Osteocyte (in vitro differentiated cells): ENCODE measurements at places on chromosomes 4 and X. TPM values are rescaled to one million over a fixed set of nuclear protein-coding genes. Genes with fewer than 3 reads are reported as not detected.

GRCh38 chrX:19440713-19441112, 74.6 kb downstream of the MAP3K15 start:
- no peaks in the 10 kb centered on the region for H3K4me1 ChIP-seq
- no peak overlapping the region for H3K27ac ChIP-seq
- H3K27me3 ChIP-seq: no peaks in the 10 kb centered on the region
- no peaks in the 10 kb centered on the region for H3K36me3 ChIP-seq
- H3K4me3 ChIP-seq: no peak overlapping the region

The FRMPD3 gene
- total RNA-seq: not detected in 2 replicates

DNA sequence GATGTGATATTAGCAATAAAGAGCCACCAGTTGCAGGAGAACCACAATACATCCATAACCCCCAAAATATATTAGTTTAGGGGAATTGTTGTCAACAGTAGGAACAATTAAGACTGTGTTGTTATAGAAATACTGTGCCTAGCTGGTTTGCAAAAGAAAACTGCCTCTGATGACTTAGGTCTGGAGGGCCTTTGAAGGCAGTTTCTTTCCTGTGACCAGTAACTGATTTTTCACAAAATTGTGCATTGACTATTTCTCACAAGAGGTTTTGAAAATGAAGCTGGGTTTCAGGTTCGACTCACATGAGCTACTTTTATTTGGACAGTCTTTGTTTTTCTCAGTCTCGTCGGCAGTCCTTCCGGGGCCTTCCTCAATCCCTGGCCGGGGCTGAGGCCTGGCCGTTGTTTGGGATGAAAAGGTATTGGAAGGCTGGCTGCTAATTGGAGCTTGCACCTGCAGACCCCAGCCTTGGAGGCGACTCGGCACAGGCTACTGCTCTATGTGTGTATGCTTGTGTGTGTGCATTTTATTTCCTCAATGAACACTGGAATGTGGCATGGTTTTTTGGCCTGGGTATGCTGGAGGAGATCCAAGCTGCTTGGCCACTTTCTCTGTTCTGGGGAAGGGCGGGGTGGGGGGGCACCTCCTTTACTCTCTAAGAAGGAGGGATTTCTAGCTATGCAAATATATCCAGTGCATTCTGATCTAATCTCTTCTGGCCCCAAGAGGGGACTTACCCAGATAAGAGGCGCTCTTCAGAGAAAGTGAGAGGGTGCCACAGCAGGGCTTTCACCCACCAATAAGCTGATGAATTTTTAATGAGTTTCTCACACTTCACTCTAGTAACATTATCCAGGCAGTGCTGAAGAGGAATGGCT, 49.5 kb upstream of the LNX1 start:
- H3K36me3 ChIP-seq: peaks cover 2% of the 10 kb centered on the region
- no peak overlapping the region for H3K4me3 ChIP-seq
- no peaks in the 10 kb centered on the region for H3K27me3 ChIP-seq

DNA sequence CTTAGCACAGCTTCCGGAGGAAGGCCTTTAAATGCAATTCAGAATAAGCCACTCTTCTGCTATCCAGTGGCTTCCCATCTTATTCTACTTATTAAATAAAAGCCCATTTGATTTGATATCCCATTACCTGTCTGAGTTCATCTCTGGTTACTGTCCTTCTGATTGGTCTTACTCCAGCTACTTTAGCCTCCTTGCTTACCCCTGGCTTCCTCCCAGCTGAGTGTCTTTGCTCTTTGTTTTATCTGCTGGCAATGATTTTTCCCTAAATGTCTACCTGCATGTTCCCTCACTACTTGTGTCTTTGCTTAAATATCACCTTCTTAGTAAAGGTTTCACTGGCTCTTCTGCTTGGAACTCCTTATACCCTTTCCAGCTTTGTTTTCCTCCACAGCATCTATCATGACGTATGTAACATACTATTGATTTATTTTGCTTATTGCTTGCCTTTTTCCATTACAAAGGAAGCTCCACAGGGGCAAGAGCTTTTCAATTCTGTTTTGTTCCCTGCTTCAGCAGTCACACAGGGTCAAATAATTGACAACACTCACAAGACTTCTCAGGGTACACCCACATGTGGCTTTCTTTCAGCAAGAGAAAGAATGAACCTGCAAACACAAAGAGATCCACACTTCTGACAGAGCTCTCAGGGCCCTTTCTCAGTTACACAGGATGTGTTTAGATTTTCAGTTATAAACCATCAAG, 63.8 kb downstream of the TBC1D19 start:
- H3K27me3 ChIP-seq: no peaks in the 10 kb centered on the region
- no peak overlapping the region for H3K27ac ChIP-seq
- H3K4me1 ChIP-seq: no peaks in the 10 kb centered on the region
- H3K36me3 ChIP-seq: peaks cover 46% of the 10 kb centered on the region
- H3K4me3 ChIP-seq: no peak overlapping the region

- H3K27ac ChIP-seq: no peak overlapping the region
- H3K36me3 ChIP-seq: peaks cover 26% of the 10 kb centered on the region
- H3K4me3 ChIP-seq: no peak overlapping the region
- peaks cover 7% of the 10 kb centered on the region for H3K4me1 ChIP-seq
- H3K27me3 ChIP-seq: no peaks in the 10 kb centered on the region
Measured at GRCh38 chr4:2825740-2826139, 17.9 kb upstream of the ADD1 start.

DNA sequence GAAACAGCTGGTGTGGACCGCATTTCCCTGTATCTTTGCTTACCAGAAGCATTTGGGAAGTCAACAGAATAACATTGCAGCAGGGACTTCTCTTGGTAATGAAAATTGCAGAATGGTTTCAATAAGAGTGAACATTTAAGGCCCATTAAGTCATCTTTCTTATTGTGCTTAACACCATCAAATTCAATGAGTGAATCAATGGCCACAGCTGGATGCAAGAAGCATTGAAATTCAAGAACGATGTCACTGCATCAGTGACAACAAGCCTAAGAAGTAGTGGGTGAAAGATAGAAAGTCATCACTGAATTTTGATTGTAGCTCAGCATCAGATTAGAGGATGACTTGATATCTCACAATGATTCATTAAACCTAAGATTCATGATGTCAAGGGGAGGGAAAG, 93.9 kb upstream of the GPM6A start:
- no peak overlapping the region for H3K27ac ChIP-seq
- no peak overlapping the region for H3K4me3 ChIP-seq
- H3K27me3 ChIP-seq: peaks cover 14% of the 10 kb centered on the region
- DNase-seq: no peak
- no peaks in the 10 kb centered on the region for H3K4me1 ChIP-seq
- no peaks in the 10 kb centered on the region for H3K36me3 ChIP-seq

DNA sequence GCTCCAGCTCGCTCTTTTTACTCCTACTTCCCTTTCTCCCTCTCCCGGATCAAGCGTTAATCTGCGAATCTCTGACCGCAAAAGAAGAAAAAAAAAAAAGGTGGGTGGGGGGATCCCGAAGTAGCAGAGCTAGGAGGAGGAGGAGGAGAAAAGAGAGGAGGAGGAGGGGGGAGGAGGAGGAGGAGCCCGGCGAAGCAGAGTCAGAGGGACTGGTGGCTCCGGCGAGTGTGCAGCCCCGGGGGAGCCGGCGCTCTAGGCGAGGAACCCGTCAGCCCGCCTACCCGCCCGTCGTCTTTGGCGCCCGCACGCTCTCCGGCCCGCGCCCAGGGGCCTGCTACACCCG, at the start of gene NHSL2:
Gene NHSL2 (plus strand): TSS at position 203 of the 343 bp plus-strand sequence.
- no peaks in the 10 kb centered on the region for H3K36me3 ChIP-seq
- peaks cover 9% of the 10 kb centered on the region for H3K4me1 ChIP-seq
- H3K27me3 ChIP-seq: no peaks in the 10 kb centered on the region

GRCh38 chrX:16491461-16491860, 158.5 kb upstream of the S100G start:
- H3K36me3 ChIP-seq: no peaks in the 10 kb centered on the region
- H3K27ac ChIP-seq: peak overlapping the region; percentile 19
- no peak overlapping the region for H3K4me3 ChIP-seq
- no peaks in the 10 kb centered on the region for H3K27me3 ChIP-seq

GRCh38 chrX:129754056-129755024, 15.6 kb downstream of the XPNPEP2 start:
- H3K4me1 ChIP-seq: no peaks in the 10 kb centered on the region
- no peaks in the 10 kb centered on the region for H3K27me3 ChIP-seq
- no peak for DNase-seq
- no peak overlapping the region for H3K4me3 ChIP-seq
- no peaks in the 10 kb centered on the region for H3K36me3 ChIP-seq

- peaks cover 1% of the 10 kb centered on the region for H3K4me1 ChIP-seq
- no peak for DNase-seq
- H3K4me3 ChIP-seq: no peak overlapping the region
- no peaks in the 10 kb centered on the region for H3K27me3 ChIP-seq
Measured at GRCh38 chrX:109782994-109783700, 50.1 kb upstream of the ACSL4 start.

The SPARCL1 gene
- total RNA-seq: 4.0 TPM in 2 replicates

GRCh38 chr4:121191361-121191760, 27.2 kb upstream of the TNIP3 start:
- H3K36me3 ChIP-seq: no peaks in the 10 kb centered on the region
- H3K27me3 ChIP-seq: peaks cover 48% of the 10 kb centered on the region
- H3K4me1 ChIP-seq: no peaks in the 10 kb centered on the region
- no peak overlapping the region for H3K4me3 ChIP-seq
- no peak overlapping the region for H3K27ac ChIP-seq

DNA sequence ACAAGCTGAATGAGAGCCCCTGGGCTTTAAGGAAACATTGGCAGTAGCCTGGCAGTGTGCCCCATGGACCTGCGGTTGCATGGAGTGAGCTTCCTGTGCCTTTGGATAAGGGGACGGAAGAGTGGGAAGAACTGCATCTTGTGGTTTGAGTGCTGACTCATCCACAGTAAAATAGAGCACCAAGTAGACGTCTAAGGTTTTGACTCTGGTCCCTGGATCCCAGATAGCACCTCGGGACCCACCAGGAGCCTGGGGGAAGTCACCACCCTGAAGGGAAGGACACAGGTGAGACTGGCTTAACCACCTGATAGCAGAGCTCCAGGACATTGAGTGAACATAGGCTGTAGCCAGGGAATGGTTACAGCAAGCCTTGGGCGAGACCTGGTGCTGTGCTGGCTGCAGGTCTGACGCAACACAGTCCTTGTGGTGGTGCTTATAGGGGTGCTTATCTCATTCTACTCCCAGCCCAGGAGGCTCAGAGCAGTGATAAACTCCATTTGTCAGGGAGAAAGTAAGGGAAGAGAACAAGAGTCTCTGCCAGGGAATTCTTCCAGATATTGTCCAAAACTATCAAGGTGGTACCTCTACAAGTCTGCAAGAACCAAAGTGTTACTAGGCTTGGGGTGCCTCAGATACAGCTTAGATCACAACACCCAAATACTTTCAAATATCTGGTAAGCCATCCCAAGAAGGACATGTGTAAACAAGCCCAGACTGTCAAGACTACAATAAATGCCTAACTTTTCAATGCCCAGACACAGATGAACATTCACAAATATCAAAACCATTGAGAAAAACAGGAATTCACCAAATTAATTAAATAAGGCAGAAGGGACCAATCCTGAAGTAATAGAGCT, 123.6 kb upstream of the TET2 start:
- no peaks in the 10 kb centered on the region for H3K36me3 ChIP-seq
- H3K4me3 ChIP-seq: no peak overlapping the region
- H3K27ac ChIP-seq: no peak overlapping the region
- no peak for DNase-seq
- H3K27me3 ChIP-seq: no peaks in the 10 kb centered on the region
- no peaks in the 10 kb centered on the region for H3K4me1 ChIP-seq

GRCh38 chr4:112410804-112411203, 105.2 kb downstream of the NEUROG2 start:
- H3K4me3 ChIP-seq: no peak overlapping the region
- peaks cover 7% of the 10 kb centered on the region for H3K36me3 ChIP-seq
- H3K4me1 ChIP-seq: no peaks in the 10 kb centered on the region

DNA sequence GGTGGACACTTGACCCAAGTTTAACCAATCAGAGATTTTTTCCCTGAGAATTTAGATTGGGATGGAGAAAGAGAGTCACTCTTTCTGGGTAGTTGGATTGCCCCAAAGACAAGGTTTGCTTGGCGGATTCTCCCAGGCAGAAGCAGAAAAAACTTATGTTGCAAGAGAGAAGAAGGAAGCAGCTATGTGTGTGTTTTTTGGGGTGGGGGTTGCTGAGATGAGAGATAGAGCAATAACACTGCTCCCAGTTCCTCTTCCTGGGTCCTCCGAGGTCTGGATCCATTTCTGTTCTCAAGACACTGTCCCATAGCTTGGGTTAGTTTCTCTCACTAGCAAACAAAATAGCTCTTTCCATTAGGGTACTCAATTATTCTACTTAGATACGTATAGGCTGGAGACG, 222.1 kb downstream of the STIM2 start:
- H3K27me3 ChIP-seq: peaks cover 64% of the 10 kb centered on the region
- no peaks in the 10 kb centered on the region for H3K36me3 ChIP-seq
- no peak overlapping the region for H3K27ac ChIP-seq
- DNase-seq: peak; percentile 32
- H3K4me3 ChIP-seq: no peak overlapping the region

The PDHA2 gene
- total RNA-seq: not detected in 2 replicates

DNA sequence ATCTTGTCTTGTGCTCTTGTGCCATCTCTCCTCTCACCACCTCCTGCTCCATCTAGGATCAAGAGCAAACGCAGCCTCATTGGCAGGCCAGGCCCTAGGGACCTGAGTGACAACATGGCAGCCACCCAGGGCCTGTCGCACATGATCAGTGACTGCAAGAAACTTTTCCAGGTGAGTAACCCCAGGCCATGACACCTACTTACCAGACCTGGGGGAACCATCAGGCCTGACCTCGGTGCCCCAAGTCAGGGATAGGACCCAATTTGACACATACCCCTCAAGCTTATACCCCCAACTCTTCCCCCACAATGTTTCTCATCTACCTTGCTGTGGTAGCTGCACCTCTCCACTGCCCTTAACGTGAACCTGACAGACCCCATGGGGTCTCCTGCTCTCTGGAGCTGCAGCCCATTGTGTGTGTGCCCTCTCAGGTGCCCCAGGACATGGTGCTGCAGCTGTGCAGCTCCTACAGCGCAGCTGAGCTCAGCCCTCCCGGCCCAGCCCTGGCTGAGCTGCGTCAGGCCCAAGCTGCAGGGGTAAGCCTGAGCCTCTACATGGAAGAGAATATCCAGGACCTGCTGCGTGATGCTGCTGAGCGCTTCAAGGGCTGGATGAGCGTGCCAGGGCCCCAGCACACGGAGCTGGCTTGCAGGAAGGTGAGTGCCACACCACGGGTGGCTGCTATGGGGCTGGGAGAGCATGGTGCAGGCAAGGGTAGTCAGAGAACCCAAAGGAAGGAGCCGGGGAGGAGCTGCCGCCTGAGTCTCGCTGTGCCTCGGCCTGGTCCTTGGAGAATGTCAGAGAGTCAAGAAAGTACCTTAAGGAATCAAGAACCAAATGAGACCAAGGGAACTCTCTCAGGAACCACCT, 74.8 kb downstream of the STARD8 start:
- peaks cover 1% of the 10 kb centered on the region for H3K36me3 ChIP-seq
- no peaks in the 10 kb centered on the region for H3K4me1 ChIP-seq
- H3K4me3 ChIP-seq: no peak overlapping the region
- no peaks in the 10 kb centered on the region for H3K27me3 ChIP-seq
- H3K27ac ChIP-seq: no peak overlapping the region

- H3K27me3 ChIP-seq: no peaks in the 10 kb centered on the region
- no peak for DNase-seq
- H3K4me3 ChIP-seq: no peak overlapping the region
- H3K36me3 ChIP-seq: peaks cover 8% of the 10 kb centered on the region
- H3K4me1 ChIP-seq: no peaks in the 10 kb centered on the region
Measured at GRCh38 chr4:86184216-86184900, 175.5 kb downstream of the MAPK10 start.

- no peak for DNase-seq
- H3K4me3 ChIP-seq: no peak overlapping the region
- peak overlapping the region; percentile 83 for H3K27ac ChIP-seq
- no peaks in the 10 kb centered on the region for H3K36me3 ChIP-seq
Measured at GRCh38 chr4:54173281-54173912, 55.7 kb upstream of the PDGFRA start.

The ARHGAP36 gene
- not detected in 2 replicates for total RNA-seq
